ENCODE measurements at places on chromosomes 1 and 21.

DNA sequence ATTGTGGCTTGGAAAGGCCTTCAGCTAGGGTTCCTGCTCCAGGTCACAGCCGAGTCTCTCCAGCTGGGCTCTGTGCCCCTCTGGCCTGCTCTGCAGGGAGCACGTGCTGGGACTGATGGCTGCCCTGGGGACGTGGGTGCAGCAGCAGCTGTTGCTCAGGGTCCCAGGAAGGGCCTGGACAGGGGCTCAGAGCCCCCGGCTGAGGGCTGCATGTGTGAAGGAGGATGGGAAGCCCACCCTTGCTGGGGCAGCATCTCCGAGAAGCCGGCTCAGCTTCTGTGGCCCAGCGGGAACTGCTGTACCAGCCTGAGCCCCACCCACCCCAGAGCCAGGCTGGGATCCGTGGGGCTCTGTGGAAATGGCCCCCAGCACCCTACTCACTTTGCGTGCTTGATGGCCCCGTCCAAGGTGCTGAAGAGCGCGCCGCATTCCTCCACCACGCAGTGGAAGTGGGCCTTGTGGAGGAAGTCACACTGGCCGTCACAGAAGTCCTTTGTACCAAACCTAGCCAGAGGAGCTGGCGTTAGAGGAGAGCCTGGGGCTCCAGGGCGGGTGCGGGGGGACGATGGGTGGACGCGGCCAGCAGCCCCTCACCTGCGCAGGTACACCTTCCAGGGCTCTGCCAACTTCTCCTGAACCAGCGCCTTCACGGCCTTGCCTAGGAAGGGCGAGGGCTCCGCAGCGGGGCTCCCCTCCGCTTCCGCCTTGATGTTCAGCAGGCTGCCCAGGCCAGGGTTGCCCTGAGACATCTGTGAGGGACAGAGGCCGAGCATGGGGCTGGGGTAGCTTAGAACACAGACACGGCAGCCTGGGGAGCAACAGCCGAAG is 147.5 kb downstream of the CASZ1 start:
- DNase-seq: no peak

DNA sequence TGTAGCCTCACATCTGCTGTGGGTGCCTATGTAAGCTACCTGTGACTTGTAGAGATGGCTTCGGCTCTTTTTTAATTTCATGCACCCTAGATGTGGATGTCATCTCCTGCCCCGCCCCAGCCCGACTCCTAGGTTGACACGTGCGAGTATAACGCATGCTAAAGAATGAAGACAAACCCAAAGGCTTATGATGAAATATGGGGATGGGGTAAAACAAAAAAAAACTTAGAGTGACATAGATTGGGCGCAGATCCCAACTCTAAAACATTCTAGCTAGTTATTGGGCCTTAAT is 613 bp upstream of the ERO1B start:
- DNase-seq: peak; percentile 6

GRCh38 chr1:55129194-55129728 is 85.9 kb downstream of the USP24 start:
- DNase-seq: peak; percentile 30

DNA sequence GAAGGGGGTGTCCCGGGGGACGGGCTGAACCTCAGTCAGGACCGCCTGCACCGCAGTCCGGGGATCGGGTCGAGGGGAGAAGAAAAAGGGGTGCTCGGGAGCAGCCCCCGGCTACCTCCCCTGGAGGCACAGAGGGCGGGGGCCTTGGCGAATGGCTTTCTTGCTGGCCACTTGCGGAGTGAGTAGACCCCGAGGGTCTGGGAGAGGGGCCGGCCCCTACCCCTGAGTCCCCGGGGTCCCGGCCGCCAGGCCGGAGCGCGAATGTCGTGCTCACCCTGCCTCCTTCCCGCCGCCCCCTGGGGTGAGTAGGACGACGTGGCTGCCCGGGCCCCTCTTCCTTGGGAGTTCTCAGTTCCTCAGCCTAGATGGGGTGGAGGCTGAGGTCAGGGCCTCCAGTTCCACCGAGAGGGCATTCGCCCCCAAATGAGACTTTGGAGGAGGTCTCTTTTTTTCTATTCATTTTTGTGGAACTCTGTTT is 113.0 kb downstream of the OSBPL9 start:
- DNase-seq: no peak

- no peak for DNase-seq
Measured at GRCh38 chr1:185075476-185075875, 30.1 kb downstream of the RNF2 start.

Data from fibroblast of skin of right quadriceps (primary cell).